ENCODE measurements at places on chromosomes 4 and X. TPM values are rescaled to one million over a fixed set of nuclear protein-coding genes. Genes with fewer than 3 reads are reported as not detected.
A peak's percentile ranks its signal among the peaks of the same experiment; 100 is the strongest.

DNA sequence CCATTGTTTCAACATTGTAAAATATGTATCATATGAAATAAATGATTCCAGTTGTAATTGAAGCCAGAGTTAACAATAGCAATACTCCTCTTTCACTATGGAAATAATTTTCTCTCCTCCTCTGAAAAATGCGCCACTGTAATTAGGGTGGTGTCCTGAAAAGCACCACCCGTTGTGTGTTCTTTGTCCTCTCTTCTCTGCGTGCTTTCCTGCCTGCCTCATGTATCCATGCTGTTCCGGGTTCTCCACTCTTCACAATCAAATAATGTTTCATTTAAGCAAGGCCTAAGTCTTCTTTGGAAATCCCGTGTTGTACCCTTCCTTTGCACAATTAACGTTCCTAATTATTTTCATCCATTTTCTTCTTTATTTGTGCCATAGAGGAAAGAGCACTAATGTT, 293.3 kb downstream of the ADGRL3 start:
- no peak overlapping the region for H3K4me3 ChIP-seq
- H3K27ac ChIP-seq, result no peak overlapping the region
- no peak for DNase-seq
- H3K4me1 ChIP-seq, result no peaks in the 10 kb centered on the region

Gene PFKFB1
- not detected for total RNA-seq

Gene FBXL5
- total RNA-seq, result 75.8 TPM

- H3K27me3 ChIP-seq, result no peaks in the 10 kb centered on the region
- H3K4me1 ChIP-seq, result no peaks in the 10 kb centered on the region
- no peak overlapping the region for H3K27ac ChIP-seq
- H3K4me3 ChIP-seq, result no peak overlapping the region
- DNase-seq, result no peak
Observed at GRCh38 chr4:86091201-86091600, 268.7 kb downstream of the MAPK10 start.

Gene TKTL1
- not detected for total RNA-seq

DNA sequence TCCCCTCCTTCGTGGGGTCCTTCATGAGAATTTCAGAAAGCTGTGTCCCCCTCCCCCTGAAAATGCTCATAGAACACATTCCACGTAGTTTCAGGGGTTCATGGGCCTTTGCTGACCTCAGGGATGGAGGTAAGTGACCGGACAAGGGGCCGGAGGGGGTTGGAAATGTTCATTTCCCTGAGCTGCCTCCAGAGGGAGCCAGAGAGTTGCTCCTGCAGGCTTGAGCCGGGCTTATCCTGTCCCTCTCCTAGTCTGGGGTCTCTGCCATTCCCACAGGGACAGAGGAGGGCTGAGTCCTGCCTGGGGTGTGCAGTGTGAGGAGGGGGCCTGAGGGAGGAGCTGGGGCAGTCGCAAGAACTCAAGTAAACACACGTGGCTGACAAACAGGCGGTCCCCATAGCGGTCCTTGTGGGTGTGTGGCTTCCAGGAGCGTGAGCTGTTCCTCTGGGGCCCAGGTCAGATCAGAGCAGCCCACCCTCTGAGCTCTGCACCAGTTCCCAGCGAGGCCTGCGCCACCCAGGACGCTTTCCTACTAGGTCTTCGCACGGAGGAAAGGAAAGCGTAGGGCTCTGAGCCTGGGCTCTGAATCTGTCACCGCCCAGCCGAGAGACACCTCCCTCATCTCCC, 62.5 kb downstream of the WFS1 start:
- no peaks in the 10 kb centered on the region for H3K4me1 ChIP-seq
- no peaks in the 10 kb centered on the region for H3K36me3 ChIP-seq
- H3K27ac ChIP-seq, result no peak overlapping the region
- no peak overlapping the region for H3K4me3 ChIP-seq

DNA sequence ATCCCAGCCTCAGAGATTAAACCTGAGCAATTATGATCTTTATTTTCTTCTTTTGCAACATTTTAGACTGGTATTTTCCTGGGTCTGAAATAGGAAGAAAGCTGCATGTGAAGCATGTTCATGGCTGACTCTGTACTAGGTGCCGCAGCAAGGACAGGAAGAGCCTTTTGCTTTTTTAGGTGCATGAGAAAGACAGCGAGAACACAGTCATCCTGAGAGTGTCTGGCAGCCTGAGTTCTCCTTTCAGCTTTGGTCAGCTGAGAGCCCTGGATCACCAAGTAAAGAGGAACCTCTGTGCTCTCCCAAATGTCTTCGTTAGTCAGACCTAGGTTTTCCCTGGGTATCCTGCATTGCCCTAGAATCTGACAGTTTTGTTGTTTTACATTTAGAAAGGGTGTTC, 29.8 kb downstream of the FAM149A start:
- H3K4me1 ChIP-seq, result no peaks in the 10 kb centered on the region
- no peak overlapping the region for H3K27ac ChIP-seq
- DNase-seq, result no peak
- no peaks in the 10 kb centered on the region for H3K36me3 ChIP-seq
- H3K4me3 ChIP-seq, result no peak overlapping the region

GRCh38 chrX:15244421-15244820, 25.5 kb downstream of the ASB9 start:
- no peaks in the 10 kb centered on the region for H3K27me3 ChIP-seq
- no peak overlapping the region for H3K4me3 ChIP-seq
- no peaks in the 10 kb centered on the region for H3K36me3 ChIP-seq
- no peaks in the 10 kb centered on the region for H3K4me1 ChIP-seq

GRCh38 chrX:84488426-84488825, 13.8 kb downstream of the HDX start:
- H3K27me3 ChIP-seq, result no peaks in the 10 kb centered on the region
- H3K36me3 ChIP-seq, result no peaks in the 10 kb centered on the region
- DNase-seq, result no peak
- H3K4me1 ChIP-seq, result no peaks in the 10 kb centered on the region

DNA sequence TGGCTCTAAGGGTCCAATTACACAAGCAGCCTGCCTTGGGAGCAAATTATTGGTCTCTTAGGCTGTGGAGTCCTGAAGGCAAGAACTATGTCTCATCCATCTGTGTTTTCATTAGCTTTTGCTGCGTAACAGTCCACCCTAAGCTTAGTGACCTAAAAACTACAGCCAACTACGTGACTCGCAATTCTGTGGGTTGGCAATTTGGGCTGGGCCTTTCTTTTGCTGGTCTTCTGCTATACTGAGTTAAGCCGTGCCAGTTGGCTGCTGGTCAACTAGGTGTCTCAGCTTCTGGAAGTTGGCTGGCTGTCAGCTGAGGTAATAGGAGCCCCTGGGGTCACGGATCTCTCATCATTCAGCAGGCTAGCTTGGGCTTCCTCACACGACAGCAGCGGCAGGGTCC, 205.6 kb upstream of the S100G start:
- H3K36me3 ChIP-seq, result no peaks in the 10 kb centered on the region
- DNase-seq, result peak; percentile 84
- H3K27me3 ChIP-seq, result no peaks in the 10 kb centered on the region
- H3K27ac ChIP-seq, result peak overlapping the region; percentile 42
- no peak overlapping the region for H3K4me3 ChIP-seq

Gene S100P
- total RNA-seq, result not detected

GRCh38 chrX:40247382-40247781, 149.6 kb upstream of the BCOR start:
- no peaks in the 10 kb centered on the region for H3K36me3 ChIP-seq
- no peaks in the 10 kb centered on the region for H3K27me3 ChIP-seq
- DNase-seq, result no peak
- peaks cover 11% of the 10 kb centered on the region for H3K4me1 ChIP-seq

Gene PNMA3
- 0.93 TPM for total RNA-seq

Gene CPLX1
- total RNA-seq, result 1.9 TPM

- no peak overlapping the region for H3K4me3 ChIP-seq
- H3K4me1 ChIP-seq, result no peaks in the 10 kb centered on the region
- no peaks in the 10 kb centered on the region for H3K27me3 ChIP-seq
- H3K36me3 ChIP-seq, result no peaks in the 10 kb centered on the region
Observed at GRCh38 chrX:28979877-28980276, 392.6 kb downstream of the IL1RAPL1 start.

DNA sequence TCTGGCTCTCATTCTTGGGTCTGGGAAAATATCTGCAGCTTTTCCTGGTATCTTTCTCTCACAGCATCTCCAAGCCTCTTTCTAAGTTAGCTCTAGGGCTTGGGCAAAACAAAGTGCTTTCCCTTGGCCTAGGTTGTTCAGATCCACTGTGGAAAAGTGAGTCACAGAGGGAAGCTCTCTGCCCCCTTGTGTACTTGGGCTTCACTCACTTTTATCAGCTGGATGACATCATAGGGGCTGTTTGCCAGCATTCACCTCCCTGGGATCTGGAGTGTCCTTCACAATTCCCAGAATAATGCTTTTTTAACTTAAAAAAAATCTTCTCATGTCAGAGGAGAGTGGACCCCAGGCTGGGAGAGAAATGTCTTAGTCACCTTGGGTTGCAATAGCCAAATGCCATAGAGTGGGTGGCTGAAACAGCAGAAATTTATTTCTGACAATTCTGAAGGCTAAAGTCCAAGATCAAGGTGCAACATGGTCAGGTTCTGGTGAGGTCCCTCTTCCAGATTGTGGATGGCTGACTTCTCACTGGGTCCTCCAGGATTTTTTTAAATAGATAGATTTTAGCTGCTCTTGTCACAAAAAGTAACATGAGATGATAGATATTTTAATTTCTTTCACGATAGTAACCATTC, 247.8 kb downstream of the SH2D1A start:
- H3K27me3 ChIP-seq, result no peaks in the 10 kb centered on the region
- H3K4me3 ChIP-seq, result no peak overlapping the region
- H3K4me1 ChIP-seq, result no peaks in the 10 kb centered on the region
- DNase-seq, result no peak
